ENCODE measurements at places on chromosomes 7 and 10.

GRCh38 chr10:31615129-31615528, 296.1 kb downstream of the ZEB1 start:
- DNase-seq: no peak

DNA sequence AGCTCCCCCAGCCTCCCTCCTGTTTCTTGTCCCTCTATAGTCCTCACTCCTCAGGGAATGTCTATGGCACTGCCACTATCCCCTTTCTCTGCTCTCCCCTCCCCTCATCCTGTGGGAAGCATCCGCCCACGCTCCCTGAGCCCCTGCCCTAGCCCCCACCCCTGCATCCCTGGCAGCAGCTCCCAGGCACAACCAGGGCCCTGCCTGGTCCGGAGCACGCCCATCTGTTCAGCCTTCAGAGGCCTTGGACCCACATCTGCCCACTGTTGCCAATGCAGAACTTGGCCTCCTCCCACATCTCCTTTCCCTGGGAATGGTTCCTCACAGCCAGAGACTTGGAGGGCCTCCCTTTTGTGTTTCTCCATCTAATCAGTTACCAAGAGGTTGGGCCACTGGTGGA, 20.4 kb upstream of the TBRG4 start:
- no peak for DNase-seq

DNA sequence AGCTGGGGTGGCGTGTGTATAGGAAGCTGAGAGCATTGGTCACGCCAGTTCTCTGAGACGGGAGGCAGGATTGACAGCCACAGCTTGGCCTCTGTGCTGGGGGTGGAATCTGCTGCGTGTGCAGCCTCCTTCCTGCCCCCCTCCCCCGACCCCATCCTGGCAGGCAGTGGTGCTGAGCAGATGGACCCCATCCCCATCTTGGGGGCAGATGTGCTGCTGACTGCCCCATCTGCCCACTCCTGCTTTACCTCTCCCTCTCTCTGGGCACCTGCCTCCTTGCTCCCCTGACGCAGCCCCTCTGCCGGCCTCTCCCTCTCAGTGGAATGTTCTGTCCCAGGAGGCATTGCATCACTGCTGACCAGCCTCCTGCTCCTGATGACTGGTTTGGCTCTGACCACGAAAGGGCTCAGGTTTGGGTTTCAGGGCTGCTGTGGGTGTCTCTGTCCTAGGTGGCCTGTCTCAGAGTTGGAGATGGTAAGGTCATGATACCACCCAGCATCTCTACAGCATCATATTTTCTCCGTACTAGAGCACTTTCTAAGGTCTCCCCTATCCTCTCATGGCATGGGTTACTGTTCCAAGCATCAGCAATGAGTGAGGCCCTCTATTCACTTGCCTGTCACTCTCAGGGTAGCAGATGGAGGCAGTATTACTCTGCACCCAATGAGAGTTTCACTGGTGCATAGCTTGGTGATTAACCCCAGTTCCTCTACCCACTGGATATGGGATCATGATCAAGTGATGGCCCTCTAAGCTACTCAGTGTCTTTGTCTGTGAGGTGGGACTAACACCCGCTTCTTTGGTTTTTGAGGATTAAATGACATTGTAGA, 81.9 kb downstream of the RBM20 start:
- DNase-seq: no peak

DNA sequence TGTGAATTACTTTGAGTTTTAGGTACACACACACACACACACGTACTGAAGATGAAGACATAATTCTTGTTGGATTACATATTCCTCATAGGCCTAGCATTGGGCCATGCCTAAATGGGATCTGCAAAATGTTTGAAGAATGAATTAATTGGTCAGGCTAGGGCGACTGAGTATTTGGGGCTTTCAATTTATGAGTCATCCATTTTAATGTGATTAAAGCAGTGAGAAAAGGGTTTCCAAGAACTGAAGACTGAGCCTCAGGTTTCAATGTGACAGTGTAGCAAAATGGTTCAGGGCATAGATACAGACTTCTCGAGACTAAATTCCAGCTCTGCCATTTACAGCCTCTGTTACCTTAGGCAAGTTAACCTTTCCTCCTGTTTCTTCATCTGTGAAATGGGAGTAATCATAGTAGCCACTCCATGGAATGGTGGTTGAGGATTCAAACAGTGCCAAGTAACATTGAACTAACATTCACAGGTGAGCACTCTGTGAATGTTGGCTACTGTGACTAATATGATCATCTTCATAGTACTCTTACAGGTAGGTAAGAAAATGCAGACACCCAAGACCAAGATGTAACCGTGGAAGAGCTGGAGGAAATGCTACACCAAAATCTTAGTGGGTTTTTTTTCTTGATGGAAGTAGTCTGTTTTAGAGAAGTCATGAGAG, 7.6 kb downstream of the BPGM start:
- DNase-seq: no peak

DNA sequence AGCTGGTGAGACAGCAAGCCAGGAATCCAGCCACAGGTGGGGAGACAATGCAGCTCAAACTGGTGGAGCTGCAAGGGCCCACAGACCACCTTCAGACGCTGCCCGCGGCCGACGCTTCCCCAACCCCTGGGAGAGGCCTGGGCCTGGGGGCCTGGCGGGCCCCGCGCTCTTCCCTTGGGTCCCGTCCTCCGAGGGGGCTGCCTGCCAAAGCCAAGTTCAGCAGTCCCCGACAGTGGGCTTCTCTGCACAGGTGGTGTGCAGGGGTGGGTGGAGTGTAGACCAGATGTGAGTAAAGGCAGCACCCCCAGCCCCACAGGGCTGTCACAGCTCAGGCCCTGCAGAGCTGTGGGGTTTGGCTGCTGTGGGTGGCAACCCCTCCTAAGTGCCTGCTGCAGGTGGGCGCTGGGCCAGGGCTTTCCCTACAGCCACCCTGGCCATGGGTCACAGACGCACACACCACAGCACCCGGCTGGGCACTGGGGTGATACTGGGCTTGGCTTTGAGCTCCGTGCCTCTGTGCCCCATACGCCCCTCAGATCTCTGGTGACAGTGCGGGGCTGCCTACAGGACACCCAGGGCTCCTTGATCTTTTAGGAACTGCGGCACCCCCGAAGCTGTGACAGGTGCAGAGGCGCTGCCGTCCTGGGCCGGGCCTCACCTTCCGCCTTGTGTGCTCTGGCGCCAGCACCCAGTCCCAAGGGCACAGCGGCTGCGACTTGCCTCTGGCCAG, 20.5 kb downstream of the BNIP3 start:
- DNase-seq: no peak

GRCh38 chr10:31949266-31949665, 20.6 kb upstream of the ARHGAP12 start:
- DNase-seq: no peak

DNA sequence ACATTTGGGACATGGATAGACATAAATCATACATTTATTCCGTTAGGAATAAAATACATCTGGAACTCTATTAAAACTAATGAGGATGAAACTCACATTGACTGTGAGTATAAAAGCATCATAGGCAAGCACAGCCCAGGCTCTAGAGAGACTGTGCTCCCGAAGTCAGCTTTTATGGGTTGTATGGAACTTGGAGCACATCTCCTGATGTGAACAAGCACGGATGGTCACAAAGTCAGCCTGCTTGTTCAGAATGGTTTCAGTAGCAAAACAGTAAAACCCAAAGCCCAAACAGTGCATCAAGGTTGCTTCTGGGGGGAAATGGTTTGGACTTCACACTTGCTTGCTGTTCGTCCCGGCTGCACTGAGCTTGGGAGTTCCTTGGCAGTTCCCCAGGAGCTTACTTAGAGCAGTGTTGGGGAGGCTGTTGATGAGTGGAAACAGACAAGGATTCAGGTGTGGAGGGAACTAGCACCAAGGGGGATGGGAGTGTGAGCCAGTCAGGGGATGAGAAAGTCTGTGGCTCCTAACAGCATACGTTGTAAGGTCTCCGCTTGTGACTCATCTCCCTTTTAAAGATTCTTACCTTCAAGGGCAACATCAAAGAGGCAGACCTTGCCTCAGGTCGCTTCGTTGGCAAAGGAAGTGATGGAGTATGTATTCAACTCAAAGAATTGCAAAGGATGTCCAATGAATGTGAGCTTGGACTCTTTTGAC, 19.7 kb upstream of the ITGA8 start:
- DNase-seq: no peak

GRCh38 chr7:106779877-106780276, 85.2 kb upstream of the PIK3CG start:
- no peak for DNase-seq

- no peak for DNase-seq
Observed at GRCh38 chr10:71916827-71917226, 47.4 kb upstream of the CHST3 start.

DNA sequence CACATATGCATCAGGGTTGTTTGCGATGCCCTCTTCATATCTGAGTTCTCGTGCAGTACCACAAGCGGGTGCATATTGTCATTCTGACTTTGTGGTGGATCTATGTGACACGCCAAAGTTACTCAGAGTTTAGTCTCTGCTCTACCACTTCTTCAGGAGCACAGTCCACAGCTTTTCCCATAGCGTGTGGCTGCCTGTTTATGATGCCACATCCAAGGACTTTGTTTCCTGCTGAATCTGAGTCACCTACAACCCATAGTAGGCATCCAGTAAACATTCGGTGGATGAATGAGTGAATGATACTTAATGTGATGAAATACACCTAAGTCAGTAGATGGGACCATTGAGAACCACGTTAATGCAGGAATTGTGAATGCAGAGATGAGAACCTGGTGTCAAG, 15.0 kb downstream of the ADRA2A start:
- DNase-seq: no peak

DNA sequence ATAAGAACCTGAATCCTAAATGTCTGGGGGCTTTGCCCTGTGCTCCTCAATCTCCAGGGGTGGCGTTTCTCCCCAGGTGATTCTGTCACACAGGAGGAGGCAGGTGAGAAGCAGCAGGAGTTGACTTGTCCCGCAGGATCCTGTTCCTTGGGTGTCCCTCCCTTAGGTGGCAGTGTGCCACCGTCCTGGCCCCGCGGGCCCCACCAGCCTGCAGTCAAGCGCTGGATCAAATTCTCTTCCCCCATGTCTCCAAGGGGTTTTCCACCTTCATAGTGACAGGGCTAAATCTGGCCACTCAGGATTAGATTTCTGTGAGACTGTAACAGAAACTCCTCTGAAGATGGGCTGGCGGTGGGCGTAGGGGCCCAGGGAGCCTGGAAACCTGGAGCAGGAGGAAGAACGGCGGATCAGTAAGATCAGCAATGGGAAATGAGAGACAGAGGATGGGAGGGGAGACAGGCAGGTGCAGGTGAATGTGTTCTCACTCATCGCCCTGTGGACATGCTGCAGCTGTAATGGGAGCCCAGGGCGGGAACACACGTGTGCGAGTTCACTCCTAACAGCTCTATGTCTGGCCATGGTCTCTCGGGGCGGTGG, 329.2 kb upstream of the COBL start:
- no peak for DNase-seq

- DNase-seq: no peak
Observed at GRCh38 chr7:417973-418601, 101.6 kb downstream of the PDGFA start.

DNA sequence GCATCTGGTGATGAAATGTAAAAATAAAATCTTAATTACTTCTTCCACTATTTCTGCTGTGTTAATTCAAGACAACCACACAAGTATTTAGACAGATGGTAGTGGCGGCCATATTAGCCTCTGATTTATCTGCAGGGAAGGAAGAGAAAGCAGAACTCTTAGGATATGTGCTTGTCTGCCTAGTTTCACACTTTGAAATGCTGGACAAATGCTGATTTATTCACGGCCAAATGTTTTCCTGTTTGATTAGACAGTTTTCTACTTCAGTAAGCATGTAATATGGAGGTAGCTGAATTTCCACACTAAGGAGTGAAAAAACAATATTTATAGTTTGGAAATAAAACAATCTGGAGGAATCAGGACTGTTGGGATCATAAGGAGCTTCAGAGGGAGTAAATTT, 158.1 kb downstream of the AGMO start:
- DNase-seq: no peak

DNA sequence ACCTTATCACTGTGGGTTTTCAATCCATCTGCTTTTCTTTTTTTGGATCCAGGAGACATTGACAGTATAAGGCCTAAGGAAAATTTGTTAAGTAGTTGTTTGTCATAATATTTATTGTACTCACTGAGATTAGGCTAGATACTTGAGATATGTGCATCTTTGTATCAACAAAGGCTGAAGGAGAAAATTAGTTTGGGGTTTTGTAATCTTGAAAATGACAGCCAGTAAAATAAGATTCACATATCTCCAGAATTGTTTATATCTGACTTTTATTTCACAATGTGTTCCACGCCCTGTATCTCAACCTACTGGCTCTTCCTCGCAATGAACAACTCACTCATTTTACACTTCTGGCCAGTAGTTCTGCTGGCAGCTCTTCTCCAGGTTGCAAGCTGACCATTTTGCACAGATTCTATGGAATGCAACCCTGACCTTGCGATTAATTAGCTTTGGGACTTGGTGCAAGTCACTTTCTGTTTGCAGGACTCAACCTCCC, 132.7 kb downstream of the GATA3 start:
- DNase-seq: no peak

DNA sequence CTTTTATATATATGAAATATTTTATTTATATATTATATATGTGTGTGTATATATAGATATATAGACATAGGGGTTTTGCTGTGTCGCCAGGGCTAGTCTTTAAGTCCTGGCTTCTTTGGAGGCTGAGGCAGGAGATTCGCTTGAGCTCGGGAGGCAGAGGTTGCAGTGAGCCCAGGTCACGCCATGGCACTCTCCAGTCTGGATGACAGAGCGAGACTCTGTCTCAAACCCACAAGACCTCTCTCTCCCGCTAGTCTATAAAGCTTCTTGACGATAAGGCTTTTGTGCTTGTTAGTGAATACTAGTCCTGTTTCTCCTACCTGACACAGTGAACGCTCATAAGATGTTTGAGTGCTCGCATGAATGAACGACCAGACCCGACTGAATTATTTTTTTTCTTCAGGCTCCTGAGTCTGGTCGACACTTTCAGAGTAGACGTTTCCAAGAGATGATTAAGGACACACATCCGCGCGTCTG, 577 bp upstream of the DDX21 start:
- DNase-seq: no peak

DNA sequence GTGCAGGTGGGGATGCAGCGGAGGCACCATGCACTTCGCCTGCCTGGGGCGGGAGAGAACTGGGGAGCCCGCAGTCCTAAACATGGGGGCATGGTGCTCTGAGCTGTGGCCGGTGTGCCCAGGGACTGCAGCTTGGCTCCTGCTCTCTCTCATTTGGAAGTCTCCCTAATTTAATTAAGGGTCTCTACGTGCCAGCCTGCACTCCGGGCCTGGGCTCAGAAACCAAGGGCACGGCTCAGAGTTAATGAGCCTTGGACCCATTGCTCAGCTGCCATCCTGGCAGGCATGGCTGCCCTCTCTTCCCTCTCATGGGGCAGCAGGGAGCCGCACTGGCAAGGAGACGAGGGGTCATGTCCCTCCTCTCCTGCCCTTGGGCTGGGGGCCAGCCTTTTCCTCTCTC, 115.6 kb downstream of the CDH23 start:
- DNase-seq: no peak

DNA sequence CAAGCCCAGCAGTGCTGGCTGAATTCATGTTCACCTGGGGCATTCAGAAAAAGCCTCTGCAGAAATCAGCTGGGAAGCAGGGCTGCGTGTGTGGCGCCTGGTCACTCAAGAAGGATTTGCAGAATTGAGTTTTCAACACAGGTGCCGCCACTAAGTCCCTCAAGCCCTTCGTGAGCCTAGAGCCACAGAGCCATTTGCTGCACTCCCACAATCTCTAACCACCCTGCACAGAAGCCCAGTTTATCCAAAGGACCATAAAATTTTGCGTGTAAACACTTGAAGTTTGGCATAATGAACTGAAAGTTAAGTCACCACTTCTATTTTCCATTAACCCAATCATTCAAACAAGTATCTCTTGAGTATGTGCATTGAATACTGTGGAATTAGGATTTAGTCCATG, 136.2 kb downstream of the DIP2C start:
- DNase-seq: no peak
